CD4-positive, alpha-beta T cell treated with Interleukin-10 for 1 hour (primary cell): ENCODE measurements at places on chromosomes 7 and 10.

- no peak for DNase-seq
Measured at GRCh38 chr10:15290150-15290549, 80.9 kb downstream of the FAM171A1 start.

DNA sequence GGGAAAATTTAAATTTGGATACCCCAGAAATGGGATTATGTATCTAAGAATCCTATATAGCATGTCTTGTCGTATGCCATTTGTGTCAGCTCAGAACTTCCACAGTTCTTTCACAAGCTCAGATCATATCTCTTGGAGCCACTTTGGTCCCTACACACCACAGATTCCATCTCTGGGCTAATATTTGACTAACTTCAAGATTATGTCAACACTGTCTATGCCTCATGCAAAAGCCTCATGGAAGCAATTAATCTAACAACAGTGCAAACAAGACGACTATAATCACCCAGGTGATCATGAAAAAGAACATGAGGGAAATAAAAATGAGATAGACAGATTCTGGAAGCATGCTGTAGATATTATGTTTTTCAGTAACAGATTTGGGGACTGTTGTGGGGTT is 189.1 kb downstream of the LRRTM3 start:
- DNase-seq = no peak

- DNase-seq = no peak
Measured at GRCh38 chr7:26865094-26865388, 651 bp upstream of the SKAP2 start.

GRCh38 chr7:35463176-35463700 is 209.3 kb upstream of the TBX20 start:
- no peak for DNase-seq

GRCh38 chr10:44993226-44993921 is 7.3 kb upstream of the ZNF22 start:
- DNase-seq = no peak

- no peak for DNase-seq
Measured at GRCh38 chr10:33052263-33052875, 94.3 kb upstream of the ITGB1 start.

GRCh38 chr10:29482591-29483431 is 152.0 kb downstream of the SVIL start:
- DNase-seq = peak; percentile 15

GRCh38 chr7:50209461-50210135 is 94.9 kb upstream of the IKZF1 start:
- peak; percentile 32 for DNase-seq

- no peak for DNase-seq
Measured at GRCh38 chr10:6494442-6494819, 85.6 kb downstream of the PRKCQ start.

- DNase-seq = no peak
Measured at GRCh38 chr7:10803720-10804119, 170.0 kb upstream of the PHF14 start.

DNA sequence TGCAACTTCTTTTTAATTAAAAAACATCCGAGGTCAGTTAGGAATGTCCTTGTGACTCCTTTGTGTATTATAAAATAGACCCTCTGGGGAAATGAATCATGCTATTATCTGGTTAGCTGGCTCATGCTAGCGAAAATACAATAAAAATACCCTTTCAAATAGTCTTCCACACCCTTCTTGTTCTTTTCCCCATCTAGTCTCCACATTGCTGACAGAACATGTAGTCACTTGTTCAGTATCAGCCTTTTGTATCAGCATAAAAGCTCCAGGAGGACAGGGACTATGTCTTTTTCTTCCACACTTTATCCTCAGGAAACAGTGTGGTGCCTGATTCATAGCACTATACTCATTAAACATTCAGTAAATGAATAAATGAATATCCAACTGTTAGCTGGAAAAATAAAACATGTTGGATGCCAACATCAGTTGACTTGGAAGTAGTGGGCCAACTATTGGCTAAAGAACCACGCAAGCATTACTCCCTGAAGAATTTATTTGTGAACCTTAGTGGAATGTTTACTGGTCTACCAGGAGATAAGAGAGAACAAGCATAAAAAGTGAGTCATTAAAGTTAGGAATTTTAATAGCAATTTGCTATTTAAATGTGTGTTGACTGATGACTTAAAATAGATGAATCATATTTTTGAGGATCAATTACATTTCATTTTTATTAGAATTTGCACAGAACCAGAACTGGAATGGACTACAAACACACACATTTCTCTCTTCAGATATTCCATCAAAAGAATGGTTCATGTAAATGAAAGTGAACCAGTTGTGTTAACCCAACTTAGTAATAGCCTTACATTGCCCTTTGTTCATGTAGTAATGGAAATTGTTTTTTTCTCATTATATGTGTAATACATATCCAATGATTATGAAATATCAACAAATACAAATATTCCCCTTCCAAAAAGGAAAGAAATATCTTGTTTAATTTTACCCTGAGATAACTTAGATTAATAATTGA is 129.6 kb downstream of the DKK1 start:
- no peak for DNase-seq

DNA sequence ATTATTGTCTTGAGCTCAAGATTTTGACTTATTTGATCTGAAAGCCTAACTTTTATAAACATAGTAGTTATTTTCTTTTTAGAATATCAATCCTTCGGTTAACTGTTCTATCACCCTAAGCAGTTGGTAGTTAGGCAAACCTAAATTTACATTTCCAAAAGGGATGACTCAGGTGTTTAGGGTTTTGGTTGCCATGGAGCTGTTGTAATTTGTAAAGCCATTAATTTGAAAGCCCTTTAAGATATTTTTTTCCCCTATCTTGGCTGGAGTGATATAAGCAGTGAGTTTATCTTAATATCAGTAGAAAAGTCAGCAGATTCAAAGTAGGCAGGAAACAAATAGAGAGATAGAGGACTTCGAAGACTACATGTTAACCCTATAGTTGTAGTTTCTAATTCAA is 1472.6 kb upstream of the CELF2 start:
- no peak for DNase-seq

- DNase-seq = no peak
Measured at GRCh38 chr7:79093421-79093820, 360.0 kb downstream of the MAGI2 start.

- no peak for DNase-seq
Measured at GRCh38 chr7:37952240-37952639, 31.8 kb downstream of the EPDR1 start.

GRCh38 chr10:43061760-43062159 is 15.1 kb upstream of the RET start:
- no peak for DNase-seq

- DNase-seq = no peak
Measured at GRCh38 chr10:114374053-114374791, 30.1 kb downstream of the AFAP1L2 start.

- no peak for DNase-seq
Measured at GRCh38 chr7:97018791-97019531, 5.7 kb downstream of the DLX5 start.

DNA sequence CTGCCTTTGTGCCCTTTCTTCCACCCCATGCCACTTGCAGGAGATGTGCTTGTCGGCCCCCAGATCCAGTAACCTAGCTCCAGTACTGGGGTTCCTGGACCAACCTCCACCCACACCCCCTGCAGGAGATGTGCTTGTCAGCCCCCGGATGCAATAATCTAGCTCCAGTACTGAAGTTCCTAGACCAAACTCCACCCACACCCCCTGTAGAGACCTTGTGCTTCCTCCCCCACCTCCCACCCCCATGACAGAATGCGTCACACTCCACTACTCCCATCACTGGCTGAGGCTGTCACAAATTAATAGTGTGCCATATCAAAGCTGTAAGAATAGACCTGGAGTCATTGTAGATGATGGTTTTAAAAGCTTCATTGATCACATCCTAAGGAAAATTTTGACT is 185.0 kb downstream of the BICC1 start:
- DNase-seq = no peak

GRCh38 chr7:142782922-142783900 is 12.4 kb downstream of the PRSS2 start:
- DNase-seq = peak; percentile 86

GRCh38 chr7:46957195-46957594 is 624.7 kb downstream of the TNS3 start:
- DNase-seq = no peak

GRCh38 chr10:106931159-106931852 is 233.2 kb downstream of the SORCS1 start:
- DNase-seq = no peak

DNA sequence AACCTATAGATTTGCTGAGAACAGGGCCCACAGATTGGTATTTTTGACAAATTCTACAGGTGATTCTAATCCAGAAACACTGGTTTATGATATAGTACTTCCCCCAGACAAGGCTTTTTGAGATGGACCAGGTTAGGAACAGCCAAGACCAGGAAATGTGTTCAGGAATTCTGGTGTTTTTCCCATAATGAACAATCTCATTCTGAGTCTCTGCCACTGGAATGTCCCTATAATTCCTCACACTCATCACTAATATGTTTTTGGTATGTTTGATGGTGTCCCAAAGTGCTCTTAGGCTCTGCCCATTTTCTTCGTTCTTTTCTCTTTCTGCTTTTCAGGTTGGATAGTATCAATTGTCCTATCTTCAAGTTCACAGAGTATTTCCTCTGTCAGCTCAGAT is 107.2 kb upstream of the IGFBP3 start:
- no peak for DNase-seq

DNA sequence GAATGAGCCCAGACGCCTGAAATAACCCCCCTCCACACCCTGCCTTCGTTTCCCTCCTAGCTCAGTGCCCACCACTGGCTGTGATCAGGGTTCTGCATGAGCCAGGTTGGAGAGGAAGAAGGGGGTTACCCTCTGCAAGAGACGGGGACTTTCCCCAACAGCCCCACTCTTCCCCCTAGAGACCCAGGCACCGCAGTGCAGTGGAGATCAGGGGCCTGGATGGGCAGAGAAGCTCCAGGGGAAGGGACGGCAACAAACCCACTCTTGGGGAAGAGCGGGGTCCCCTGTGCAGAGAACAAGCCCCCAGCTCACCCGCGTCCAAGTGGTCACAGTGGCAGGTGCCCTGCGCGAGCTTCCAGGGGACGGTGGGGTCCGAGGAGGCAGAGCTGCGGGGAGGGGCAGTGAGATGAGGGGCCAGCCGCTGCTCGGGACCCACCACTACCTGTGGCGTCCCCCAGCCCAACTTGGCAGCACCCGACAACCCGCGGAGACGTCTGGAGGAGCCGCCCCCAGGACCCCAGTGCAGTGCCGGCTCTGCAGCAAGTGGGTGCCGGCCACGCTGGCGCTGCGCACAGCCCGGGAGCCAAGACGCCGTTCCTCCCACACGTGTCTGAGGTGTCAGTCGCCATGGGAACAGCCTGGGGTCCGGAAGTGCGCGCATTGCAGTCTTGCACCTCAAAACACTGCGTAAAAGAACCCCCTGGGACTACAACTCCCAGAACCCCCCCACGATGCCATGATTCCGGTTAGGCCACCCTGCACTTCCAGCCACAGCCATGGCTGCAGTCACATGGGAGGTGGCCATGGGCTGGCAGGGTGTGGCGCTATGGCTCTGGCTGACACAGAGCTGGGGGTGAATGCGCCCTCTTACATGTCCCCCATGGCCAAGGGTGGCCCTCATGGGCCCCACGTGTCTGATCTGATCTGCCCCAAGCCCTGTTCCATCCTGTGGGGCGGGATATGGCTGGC is 45.8 kb upstream of the WIPI2 start:
- DNase-seq = peak; percentile 88

- DNase-seq = no peak
Measured at GRCh38 chr7:154783281-154783909, 219.5 kb downstream of the PAXIP1 start.

DNA sequence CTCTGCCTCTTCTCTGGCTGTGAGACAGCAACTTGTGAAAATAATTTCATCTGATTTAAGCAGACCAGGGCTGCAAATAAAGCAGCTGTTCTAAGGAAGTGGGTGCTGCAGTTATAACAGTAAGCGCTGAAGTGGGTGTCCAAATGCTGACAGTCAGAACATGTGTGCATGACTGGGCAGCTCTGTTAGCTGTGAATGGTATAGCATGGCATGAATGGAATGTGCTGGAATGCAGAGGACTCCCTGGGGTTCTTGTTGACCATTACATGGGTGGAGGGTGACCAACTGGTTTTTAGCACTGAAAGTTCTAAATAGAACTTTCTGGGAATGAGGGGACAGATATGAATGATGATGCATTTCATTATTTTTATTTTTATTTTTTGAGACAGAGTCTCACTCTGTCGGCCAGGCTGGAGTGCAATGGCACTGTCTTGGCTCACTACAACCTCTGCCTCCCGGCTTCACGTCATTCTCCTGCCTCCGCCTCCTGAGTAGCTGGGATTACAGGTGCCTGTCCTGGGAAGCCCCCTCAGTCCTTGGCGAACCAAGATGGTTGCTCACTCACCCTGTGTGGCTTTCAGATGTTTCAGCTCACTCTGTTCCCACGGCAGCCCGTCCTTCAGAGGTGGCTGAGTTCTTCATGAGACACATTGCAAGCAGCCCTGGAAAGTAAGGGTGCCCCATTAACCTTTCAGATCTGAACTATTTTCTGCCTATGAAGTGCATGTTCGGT is 319.8 kb upstream of the PHYHIPL start:
- no peak for DNase-seq

DNA sequence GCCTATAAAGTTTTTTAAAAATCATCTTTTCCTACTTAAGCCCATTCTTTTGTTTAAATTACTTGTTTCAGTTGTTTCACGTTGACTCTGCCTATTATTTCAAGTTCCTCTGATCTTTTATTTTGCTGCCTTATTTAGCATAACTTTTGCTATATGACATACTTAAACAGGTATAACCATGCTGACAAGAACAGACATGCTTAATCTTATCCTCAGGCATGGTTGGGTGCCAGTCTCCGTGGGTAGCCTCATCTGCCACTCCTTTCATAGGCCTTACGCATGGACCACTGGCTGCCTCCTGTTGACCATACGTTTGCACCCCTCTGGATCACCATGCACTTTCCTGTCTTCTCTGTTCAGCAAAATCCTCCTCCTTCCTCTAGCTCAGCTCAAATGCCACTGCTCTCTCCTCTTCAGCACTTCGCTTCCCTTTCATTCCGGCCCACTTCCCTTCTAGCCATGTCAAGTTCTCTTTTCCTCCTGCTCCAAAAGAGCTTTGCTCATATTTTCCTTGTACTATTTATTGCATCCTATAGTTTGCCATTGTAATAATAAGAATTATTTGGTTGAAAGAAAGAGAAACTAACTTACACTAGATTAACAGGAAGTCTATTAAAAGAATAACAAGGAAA is 10.0 kb upstream of the TSPAN33 start:
- no peak for DNase-seq

GRCh38 chr7:23469150-23469960 is 936 bp downstream of the IGF2BP3 start:
- DNase-seq = peak; percentile 40

- DNase-seq = peak; percentile 61
Measured at GRCh38 chr7:7761974-7762779, 43.8 kb upstream of the RPA3 start.

- no peak for DNase-seq
Measured at GRCh38 chr7:80842022-80842790, 76.6 kb downstream of the SEMA3C start.

- no peak for DNase-seq
Measured at GRCh38 chr7:16803125-16803524, 1.7 kb downstream of the AGR2 start.

- DNase-seq = no peak
Measured at GRCh38 chr10:91653219-91653870, 20.5 kb upstream of the PPP1R3C start.

- no peak for DNase-seq
Measured at GRCh38 chr7:92121681-92122080, 12.6 kb downstream of the CYP51A1 start.
